ENCODE measurements at places on chromosomes 13 and 19.
A peak's percentile ranks its signal among the peaks of the same experiment; 100 is the strongest.

- no peak for DNase-seq
Observed at GRCh38 chr13:101305981-101306411, 110.3 kb downstream of the NALCN start.

DNA sequence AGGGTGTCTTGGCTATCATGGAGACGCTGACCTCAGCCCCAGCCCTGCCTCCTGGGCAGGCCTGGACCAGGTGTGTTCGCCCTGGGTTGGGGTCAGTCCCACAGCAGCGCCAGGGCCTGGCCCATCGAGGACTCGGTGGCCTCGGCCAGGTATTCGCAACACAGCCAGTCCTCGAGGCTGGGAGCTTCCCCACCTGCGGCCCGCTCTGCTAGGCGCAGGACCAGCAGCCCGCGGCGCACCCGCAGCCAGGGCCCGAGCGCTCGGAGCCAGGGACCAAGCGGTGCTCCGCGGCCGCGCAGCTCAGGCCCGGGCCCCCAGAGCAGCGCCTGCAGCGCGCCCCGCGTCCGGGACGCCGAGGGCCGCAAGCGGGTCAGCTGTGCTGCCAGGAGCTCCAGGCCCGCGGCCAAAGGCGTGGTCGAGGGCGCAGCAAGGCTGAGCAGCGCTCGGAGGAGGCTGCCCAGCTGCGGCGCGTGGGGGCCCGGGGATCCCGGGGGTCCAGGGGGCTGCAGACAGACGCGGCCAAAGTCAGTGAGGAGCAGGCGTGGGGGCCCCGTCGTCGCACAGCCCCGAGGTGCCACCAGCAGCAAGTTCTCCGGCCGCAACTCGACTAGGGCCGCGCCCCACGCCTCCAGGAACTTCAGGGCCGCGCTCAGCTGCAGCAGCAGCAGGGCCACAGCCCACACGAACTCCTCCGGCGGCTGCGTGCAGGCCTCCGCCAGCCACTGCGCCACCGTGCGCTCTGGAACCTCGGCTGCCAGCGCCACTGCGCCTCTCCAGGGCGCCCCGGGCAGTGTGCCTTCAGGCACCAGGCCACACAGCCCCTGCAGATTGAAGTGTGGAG, 6.2 kb downstream of the PEAK3 start:
- DNase-seq = no peak

DNA sequence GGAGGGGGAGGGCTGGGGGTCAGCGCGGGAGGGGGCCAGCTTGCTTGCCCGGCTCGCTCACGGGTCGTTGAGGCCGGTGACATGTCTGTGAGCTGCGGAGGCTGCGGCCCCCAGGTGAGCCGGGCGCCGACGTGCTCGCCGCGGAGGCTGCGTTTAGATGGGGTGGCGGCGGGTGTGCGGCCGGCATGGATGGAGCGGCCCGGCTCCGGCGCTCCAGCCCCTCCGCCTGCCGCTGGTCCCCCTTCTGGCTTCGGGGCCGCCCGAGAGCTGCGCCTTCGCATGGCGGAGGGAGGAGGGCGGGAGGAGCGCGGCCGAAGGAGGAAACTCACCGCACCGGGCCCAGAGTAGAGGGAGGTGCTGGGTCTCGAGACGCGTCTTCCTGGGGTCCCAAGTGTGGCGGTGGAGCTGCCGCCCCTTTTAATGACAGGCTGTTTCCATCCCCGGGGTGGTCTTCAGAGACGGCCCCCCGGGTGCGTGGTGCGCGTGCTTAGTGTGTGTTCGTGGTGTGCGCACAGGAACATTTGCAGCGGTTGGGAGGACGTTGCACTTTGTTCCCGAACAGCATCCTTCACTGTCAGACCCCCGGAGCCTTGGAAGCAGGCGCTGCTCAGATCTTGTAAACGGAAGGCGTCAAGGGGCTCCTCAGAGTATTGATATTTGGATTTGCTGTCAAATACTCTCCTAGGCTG, at the start of gene AKAP11:
TSS of gene AKAP11 (plus strand) at position 38 of the 689 bp plus-strand sequence. CDS start 14,197 bp downstream, outside the sequence.
- peak; percentile 68 for DNase-seq

- DNase-seq = no peak
Observed at GRCh38 chr13:51148223-51148951, 37.3 kb upstream of the C13orf42 start.

GRCh38 chr13:113602291-113602988, 17.9 kb downstream of the TFDP1 start:
- no peak for DNase-seq
